ENCODE measurements at places on chromosomes 7 and 10. TPM values are rescaled to one million over a fixed set of nuclear protein-coding genes. Genes with fewer than 3 reads are reported as not detected.

GRCh38 chr10:12041766-12042408 lies 722 bp downstream of the UPF2 start:
- DNase-seq, result no peak

- no peak for DNase-seq
These were observed 10.7 kb upstream of the PANK1 start for GRCh38 chr10:89655722-89656121.

DNA sequence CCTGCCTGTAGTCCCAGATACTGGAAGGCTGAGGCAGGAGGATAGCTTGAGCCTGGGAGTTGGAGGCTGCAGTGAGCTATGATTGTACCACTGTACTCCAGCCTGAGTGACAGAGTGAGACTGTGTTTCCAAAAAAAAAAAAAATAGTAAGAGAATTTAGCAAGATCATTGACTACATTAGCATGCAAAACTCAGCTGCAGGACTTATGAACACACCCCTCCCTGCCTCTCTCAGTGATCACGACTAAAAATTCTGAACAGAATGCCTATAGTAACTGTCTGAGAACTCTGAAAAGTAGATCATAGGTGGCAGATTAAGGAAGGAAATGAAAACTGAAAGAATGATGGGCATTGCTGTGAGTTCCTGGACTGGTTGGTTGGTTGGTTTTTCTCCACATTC lies 50.5 kb downstream of the MYL10 start:
- DNase-seq, result no peak

The ABCB8 gene
- 50.6 TPM for total RNA-seq

The NPY4R2 gene
- not detected for total RNA-seq

The UCMA gene
- not detected for total RNA-seq

The C10orf67 gene
- not detected for total RNA-seq

The GTF2IRD1 gene
- not detected for total RNA-seq

The BLNK gene
- total RNA-seq, result 0.66 TPM

All from natural killer cell (primary cell).